NCI-H1048 (cell line): ENCODE measurements at places on chromosomes 4 and X.

- DNase-seq = no peak
Measured at GRCh38 chrX:15430584-15430983, 46.4 kb upstream of the VEGFD start.

GRCh38 chr4:145507636-145508035 lies 26.0 kb downstream of the SMAD1 start:
- DNase-seq = no peak

- no peak for DNase-seq
Measured at GRCh38 chr4:139535871-139536234, 20.2 kb downstream of the SETD7 start.

GRCh38 chr4:8272472-8273428 lies 3.2 kb downstream of the HTRA3 start:
- DNase-seq = no peak

DNA sequence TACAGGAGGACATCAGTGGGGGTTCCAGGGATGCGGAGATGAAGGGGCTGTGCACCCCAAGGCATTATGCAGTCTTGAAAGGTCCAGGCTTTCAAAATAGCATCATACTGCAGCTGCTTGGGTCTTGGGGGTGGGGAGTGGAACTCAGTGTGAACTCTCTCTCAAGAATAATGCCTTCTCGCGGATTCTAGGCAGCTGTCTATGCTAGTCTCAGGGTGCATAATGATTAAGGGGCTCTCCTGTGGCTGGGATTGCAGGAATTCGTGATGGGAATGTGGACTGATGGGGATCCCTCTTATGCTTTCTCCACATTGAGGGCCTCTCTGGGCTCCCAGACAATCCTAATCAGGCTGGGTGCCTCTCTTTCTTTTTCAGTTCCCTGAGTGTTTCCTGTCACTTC lies 172.2 kb upstream of the ARHGAP24 start:
- no peak for DNase-seq

- no peak for DNase-seq
Measured at GRCh38 chrX:1012678-1013300, 199.7 kb downstream of the CRLF2 start.

GRCh38 chr4:109298279-109299010 lies 4.0 kb downstream of the COL25A1 start:
- DNase-seq = peak; percentile 9

DNA sequence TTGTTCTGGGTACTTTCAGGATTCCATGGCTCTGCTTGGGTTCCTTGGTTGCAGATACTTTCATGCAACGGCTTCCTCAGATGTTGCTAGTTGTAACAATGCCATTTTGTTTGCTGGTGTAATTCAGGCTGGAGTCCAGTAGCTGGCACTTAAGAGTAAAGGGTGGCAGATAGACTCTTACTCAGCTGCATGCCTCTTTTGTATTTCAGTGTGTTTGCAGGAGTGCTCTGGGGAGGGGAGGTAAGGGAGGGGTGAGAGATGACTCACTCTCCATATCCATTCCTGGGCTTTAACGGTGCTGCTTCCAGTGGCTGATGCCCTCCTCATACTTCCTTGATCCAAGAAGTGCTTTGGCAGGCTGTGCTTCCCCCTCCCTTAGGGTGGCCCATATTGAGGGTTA lies 155.2 kb downstream of the ZNF330 start:
- DNase-seq = no peak

GRCh38 chrX:25144043-25144940 lies 128.5 kb upstream of the ARX start:
- DNase-seq = peak; percentile 41

DNA sequence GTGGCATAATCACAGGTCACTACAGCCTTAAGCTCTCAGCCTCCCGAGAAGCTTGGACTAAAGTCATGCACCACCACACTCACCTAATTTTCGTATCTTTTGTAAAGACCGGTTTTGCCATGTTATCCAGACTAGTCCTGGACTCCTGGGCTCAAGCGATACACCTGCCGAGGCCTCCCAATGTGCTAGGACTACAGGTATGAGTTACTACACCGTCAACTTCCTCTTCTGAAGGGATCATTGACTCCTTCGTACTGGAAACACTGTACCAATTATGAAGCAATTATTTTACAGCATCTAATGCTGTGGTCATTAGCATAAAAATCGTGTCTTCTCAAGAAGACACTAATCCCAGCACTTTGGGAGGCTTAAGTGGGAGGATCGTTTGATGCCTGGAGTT lies 35.2 kb downstream of the PDS5A start:
- DNase-seq = no peak
